ENCODE measurements at places on chromosomes 3 and 15.
A peak's percentile ranks its signal among the peaks of the same experiment; 100 is the strongest.

DNA sequence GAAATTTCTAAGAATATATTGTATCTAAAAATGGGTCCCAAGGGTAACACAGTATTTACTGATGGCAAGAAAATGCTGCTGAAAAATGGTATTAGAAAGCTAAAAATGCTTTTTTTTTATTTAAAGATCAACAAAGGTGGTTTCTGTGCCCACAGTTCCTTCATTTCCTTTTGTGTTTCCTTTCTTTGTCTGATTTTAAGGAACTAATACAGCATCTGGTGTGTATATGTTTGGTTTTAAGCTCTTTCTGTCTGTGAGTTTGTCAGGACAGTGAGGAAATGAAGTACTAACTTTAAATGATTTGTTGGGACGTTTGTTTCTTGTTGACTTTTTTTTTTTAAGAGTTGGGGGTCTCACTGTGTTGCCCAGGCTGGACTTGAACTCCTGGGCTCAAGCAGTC, 38.2 kb downstream of the RASA2 start:
- no peak for DNase-seq

- DNase-seq, result no peak
These were observed 1445.6 kb downstream of the SI start for GRCh38 chr3:163632722-163633121.

- peak; percentile 29 for DNase-seq
These were observed 656.0 kb upstream of the GRM7 start for GRCh38 chr3:6204891-6205290.

GRCh38 chr3:193829781-193830180, 236.8 kb downstream of the OPA1 start:
- DNase-seq, result no peak

DNA sequence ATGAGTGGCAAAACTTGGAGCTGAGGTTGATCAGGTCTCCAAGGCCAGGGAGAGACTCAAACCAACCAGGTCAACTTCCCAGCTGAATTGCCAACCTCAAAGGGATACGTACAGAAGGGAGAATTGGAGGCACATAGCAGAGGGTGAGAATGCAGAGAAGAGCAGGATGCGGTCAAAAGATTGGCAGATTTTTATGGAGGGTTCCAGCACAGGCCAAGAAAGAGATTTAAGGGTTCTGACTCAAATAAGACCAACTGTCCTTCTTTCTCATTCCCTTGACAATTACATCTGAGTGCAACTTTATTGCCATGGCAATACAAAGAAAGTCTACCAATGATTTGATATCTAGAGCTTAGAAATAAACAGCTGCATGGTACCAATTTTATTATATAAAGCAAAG, 33.2 kb downstream of the SCG5 start:
- no peak for DNase-seq

DNA sequence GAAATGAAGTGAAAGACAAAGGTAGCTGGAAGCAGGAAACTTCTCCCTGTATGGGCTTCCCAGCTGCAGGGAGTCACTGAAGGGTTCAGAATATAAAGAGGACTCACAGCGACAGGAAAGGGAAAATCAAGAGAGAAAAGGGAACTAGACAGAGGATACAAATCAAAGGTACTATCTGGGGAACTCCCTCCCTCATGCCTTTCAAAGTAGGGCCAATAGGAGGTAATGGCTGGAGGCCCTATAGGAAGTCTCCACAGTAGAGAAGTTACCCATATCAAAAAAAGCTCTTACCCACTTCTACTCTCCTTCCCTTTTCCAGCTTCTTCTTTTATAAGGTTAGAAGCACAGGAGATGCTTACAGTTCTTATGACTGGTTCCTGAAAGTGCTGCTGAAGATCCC, 43.5 kb downstream of the FMN1 start:
- peak; percentile 79 for DNase-seq

DNA sequence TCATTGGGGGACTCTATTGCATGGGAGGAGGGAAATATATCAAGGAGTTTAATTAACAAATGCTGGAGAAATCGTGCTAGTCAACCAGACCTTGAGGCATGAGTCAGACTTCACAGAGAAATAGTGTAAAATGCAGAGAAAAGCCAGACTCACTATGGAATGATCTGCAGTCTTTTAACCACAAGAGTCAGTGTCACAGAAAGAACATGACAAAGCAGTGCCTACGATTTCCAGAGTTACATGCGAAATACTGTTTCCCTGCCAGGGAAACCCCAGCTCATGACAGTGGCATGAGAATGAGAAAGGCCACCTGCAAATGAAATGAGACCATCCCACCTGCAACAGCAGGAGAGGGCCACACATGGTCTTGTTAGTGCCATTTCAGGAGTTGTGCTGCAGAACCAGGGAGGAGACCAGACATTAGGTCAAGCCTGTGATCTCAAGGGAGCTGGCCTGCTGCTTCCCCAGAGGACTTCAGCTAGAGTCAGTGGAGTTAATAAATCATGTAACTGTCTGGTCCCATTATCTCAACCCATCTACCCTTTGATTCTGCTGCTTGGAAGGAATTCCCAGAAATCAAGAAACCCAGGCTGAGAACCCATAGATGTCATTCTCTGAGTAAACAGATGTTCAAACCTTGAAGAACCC, 79.0 kb downstream of the ERC2 start:
- DNase-seq, result no peak

DNA sequence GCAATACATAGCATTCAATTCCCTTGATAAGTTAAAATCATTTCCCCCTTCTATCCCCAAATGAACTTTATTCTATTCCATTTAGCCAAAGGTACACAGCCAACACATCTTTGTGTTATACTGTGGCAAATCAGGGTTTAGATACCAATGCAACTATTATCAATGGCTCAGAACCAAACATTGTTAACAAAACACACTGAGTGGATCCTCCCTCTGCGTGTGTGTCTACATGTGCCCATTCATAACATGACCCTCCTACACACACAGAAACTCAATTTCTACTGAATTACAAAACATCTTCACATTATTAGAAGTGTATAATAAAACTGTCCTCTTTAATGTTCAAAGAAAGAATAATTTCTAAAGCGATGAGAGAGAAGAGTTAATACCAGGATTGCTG, 1.3 kb downstream of the TTBK2 start:
- DNase-seq, result no peak

- DNase-seq, result no peak
These were observed 15.3 kb downstream of the TTC21A start for GRCh38 chr3:39122813-39123212.

DNA sequence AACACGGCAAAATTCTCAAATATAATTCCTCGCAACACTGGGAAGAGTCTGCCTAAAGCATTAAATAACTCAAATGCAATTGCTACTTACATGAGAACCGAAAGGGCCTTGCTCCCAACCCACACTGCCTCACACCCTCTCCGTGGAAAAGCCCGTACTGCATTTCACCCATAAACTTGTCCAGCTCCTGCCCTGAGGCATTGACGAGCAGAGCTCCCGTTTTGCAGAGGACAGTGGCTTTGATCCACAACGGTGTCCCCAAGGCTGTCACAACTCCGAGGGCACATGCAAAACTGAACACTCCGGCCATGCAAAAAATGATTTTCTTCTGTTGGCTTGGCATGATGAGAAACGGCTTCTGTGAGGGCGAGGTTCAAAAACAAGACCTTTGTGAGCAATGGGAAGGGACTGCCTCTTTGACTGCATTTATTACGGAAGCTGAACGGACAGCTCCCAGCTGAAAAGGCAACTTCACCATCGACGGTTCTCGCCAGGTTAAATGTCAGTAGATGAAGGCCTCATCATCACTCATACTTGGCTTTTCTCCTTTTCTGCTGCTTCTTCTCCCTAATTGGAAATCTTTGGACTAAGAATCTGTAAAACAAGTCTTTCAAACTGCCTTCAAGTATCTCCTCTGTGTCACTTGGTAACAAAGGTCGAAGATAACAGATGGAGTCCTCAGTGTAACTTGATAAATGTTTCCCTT, at the start of gene CLRN1:
TSS of gene CLRN1 (minus strand) at position 362 of the 706 bp plus-strand sequence. CDS start at position 343, 19 bp downstream.
- DNase-seq, result no peak

GRCh38 chr3:100880845-100881244, 112.4 kb downstream of the ABI3BP start:
- no peak for DNase-seq

GRCh38 chr3:191085091-191085490, 114.0 kb upstream of the OSTN start:
- DNase-seq, result no peak

DNA sequence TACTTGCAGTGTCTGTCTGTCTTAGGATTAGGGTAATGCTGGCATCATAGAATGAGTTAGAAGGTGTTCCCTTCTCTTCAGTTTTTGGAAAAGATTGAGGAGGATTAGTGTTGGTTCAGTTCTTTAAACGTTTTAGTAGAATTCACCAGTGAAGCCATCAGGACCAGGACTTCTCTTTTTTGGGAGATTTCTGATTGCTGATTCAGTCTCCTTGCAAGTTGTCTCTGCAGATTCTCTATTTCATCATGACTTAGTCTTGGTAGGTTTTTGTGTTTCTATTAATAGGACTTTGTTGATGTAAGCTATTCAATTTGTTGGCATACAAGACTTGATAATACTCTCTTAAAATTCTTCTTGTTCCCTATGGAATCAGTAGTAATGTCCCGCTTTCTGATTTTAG, 48.9 kb downstream of the STT3B start:
- DNase-seq, result peak; percentile 48

GRCh38 chr3:123725652-123726400, 141.0 kb upstream of the HACD2 start:
- no peak for DNase-seq

DNA sequence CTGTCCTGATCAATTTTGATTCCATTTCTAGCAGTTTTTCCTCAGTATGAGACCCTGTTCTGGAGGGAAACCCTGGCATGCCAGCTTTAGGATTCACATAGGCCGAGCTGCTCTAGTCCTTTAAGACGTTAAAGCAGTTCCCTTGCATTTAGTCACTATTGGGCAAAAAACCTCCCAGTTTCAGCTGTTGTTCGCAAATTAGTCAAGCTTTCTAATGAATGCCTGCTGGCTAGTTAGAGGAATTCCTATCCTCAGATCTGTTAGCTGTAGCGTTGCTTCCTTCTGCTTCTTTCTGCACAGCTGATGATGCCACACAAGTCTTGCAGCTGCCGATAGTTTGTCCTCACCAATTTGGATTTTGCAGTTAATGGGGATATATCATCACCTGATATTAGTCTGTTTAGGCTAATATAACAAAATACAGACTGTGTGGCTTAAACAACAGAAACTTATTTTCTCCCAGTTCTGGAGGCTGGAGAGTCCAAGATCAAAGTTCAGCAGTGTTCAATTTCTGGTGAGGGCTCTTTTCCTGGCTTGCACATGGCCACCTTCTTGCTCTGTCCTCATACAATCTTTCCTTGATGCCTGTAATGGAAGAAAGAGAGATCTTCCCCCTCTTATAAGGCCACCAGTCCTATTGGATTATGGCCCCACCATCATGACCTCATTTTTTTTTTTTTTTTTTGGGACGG, 7.5 kb upstream of the UBL7 start:
- DNase-seq, result no peak

- no peak for DNase-seq
These were observed 10.8 kb upstream of the GRIP2 start for GRCh38 chr3:14550651-14551611.

GRCh38 chr3:140225996-140226395, 291.0 kb downstream of the CLSTN2 start:
- no peak for DNase-seq

GRCh38 chr3:139357899-139358298, 14.1 kb downstream of the MRPS22 start:
- no peak for DNase-seq

DNA sequence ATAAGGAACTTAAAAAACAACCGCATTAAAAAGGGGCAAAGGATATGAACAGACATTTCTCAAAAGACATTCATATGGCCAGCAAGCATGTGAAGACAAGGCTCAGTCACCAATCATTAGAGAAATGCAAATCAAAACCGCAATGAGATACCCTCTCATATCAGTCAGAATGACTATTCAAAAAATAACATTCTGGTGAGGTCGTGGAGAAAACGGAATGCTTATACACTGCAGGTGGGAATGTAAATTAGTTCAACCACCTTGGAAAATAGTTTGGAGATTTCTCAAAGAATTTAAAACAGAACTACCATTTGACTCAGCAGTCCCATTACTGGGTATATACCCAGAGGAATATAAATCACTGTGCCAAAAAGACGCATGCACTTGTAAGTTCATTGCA, 496.6 kb upstream of the SGO1 start:
- DNase-seq, result no peak

- DNase-seq, result no peak
These were observed 511.3 kb downstream of the GABRG3 start for GRCh38 chr15:27482287-27482686.

- no peak for DNase-seq
These were observed 23.1 kb upstream of the RNU6-1 start for GRCh38 chr15:67862750-67863441.

DNA sequence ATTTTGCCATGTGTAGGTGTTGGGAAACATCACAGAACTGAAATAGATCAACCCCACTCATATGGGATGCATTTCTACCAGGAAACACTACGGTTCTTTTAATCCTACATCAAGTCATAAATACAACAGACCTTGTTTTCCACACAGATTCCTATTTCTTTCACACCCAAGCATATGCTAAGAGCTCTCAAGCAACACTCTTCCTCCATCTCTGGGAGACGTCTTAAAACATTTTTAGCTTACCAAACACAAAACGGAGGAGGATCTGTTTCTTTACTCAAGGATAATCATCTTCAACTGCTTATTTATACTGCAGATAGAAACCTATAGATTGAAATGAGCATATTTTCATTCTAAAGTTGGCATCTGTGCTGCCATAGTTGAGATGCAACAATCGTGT, 5.1 kb downstream of the GJD2 start:
- no peak for DNase-seq

DNA sequence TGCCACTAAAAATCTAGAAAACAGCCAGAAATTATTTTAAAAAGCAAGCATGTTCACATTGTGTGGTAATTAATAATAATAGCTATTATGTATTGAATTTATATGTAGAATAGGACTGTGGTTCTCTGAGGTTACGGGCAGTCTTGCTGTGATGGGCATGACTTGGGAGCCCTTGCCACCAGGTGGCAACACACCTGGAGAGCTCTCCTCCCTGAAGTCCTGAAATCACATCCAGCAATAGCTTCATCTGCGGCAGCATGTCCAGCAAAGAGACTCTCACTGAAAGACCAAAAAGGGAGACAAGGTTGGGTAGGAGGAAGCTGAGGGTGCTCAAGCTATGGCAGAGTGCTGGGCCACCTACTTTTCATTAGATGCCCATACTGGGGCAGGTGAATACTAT, 206.8 kb upstream of the IL12A start:
- no peak for DNase-seq
